Right kidney (tissue), 9 donors: ENCODE measurements at places on chromosomes 2 and 18.

GRCh38 chr2:196268538-196269338 is 97.4 kb upstream of the STK17B start:
- DNase-seq, result no peak

DNA sequence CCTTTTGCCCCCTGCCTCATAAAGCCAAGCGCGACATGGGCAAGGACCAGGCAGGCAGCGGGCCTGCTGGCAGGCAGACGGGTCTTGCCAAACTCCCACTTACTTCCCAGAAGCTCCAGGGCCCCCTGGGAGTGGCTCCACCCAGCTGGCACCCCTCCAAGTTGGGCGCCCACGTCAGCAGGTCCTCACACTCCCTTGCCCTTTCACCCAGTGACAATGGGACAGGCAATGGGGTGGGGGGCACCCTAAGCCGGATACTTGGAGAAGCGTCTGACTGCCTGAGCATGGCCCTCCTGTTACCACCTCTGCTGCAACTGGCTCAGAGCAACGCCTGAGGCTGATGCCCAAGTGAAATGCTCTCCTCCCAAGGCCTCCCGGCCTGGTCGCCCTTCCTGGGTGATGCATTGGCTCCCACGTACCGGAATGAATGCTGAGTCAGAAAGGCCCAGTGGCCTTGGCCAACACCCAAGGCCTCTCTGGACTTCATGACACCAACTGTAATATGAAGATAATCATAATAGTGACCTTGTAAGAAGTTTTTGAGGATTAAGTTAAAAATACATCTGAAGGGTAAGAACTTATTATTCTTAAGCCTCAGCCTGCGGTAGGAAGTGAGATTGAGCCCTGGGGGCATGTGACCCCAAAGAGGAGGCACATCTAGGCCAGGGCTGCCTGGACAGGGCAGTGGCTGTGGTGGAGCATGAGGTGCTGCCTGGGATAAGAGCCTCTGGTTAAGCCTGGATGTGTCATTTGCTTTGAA is 31.6 kb downstream of the KCNK3 start:
- DNase-seq, result no peak

GRCh38 chr2:212528106-212528856 is 10.3 kb downstream of the ERBB4 start:
- no peak for DNase-seq

GRCh38 chr2:171723716-171724683 is 36.7 kb downstream of the DYNC1I2 start:
- DNase-seq, result no peak

DNA sequence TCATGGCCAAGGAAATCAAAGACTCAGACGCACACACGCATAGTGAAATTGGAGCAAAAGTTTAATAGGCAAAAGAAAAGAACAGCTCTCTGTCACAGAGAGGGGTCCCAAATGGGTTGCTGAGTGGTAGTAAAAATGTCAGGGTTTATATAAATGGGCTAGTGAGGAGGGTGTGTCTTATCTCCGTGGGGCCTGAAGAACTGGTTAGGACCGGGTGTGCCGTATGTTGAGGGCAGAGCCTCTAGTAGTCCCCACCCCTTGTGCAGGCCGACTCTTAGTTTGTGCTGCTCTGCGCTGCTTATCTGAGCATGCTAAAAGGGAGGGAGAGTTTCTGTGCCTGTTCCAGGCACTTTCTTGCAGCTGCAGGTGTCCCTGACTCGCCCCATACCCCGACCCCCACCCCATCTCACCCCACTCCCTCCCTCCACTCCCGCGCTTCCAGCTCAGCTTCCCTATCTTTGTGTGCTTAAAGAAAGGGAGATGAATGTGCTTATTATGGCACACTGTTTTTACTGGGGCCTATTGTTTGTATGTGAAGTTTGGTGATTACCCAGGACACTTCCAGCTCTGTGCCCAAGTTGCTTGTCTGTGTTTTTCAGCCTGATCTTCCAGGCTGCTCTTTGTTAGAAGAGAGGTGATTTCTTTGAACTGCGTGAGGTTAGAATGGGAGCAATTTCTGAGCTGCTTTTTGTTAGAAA is 167.4 kb downstream of the SPAG16 start:
- peak; percentile 8 for DNase-seq
